Activated T-cell treated with anti-CD3 and anti-CD28 coated beads for 24 hours (primary cell): ENCODE measurements at places on chromosomes 7 and 10.

DNA sequence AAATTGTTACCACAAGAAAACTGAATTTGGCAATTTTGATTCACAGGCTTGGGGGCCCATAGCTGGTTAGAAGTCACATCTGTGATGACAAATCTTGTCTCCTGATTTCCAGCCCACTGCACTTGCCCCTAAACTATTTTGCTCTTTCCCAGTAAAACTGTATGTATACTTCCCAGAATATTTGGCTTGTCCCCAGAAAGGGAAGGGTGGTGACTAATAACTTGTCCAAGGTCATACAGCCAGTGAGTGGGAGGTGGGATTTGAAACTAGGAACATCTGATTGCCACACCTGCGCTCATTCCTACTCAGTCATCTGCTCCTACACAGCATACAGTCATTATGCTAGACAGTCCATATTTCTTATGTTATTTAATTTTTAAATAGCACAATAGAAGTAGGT lies 304.5 kb downstream of the SDHAF3 start:
- no peak for DNase-seq

DNA sequence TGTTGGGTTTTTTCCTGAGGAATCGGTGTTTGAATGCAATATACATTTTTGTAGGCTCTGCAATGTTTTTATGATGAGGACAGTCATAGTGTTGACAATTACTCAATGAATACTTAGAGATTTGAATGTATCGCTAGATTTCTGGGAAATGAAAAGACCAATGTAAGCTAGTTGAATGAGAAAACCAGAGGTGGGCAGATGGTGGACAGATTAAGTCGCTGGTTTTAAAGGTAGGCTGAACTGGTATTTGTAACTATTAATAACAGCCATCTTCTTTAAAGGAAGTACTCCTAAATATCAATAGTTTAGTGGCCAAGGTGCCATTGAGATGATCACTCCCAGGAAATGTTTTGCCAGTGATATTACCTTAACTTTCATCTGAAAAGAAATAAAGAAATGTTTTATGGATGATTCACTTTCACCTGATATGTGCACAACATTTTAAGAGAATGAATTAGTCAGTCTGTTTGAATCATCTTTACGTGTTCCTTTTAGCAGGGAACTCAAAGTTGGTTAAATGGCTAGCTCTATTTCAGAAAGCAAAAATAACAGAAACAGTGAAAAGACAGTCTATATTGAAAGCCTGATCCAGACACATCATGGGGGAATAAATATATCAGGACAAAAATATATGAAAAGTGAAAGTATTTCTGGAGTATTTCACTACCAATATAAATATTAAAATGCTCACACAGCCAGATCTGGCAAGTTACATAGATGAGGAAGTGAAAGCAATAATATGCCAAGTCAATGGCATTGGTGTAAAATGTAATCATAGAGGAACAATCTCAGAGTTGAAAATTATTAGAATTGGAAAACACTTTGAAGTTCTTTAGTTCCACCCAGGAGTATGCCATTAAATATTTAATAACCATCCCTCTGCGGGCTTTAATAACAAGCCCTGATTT lies 20.7 kb downstream of the MET start:
- DNase-seq, result no peak

DNA sequence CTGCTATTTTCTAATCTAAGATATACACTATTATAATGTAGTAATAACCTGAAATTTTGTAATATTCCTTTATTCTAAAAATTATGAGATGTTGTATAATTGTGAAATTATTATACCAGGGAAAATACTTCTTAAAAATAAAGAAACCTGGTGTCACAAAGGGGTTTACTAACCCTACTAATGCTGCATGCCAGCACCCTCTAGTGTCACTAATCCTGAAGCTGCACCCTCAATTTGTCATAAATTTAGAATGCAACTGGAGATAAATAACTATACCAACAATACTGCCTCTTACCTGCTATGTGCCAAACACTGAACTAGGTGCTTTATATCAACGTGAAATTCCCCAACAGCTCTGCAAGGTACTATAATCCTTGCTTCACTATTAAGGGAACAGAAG lies 30.8 kb downstream of the TM9SF3 start:
- DNase-seq, result no peak

GRCh38 chr7:3196629-3197400 lies 104.2 kb upstream of the SDK1 start:
- no peak for DNase-seq

- no peak for DNase-seq
These were observed 137.9 kb downstream of the RAPGEF5 start for GRCh38 chr7:22219036-22219435.

DNA sequence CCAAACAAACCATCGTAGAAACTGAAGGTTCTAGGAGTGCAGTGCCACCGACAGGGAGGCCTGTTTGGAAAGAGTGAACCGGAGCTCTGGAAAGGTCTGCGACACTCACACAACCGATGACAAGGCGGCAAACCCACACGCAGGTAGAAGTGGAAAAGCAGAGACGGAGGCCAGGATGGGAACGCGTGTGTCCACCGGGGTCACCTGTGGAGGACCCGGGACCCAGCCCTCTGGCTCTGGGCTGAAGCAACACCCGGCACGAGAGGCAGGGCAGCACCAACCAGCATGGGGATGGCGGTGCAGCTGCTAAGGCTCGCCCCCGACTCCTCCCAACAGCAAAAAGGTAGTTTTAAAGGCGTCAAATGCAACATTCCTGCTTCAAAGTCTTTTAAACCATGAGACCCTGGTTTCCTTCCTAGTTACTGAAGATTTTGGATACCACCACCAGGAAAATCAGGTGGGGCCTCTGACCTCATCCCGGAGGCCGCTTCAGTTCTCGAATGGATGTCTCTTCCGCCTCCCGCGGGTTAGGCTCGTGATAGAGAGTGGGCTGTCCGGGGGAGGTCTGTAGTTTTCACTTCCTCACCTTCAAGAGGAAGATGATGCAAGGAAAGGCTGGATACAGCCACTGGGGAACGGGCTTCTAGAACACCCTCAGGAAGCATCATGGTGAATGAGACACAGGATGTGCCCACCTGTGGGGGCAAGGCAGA lies 115.5 kb downstream of the SMURF1 start:
- DNase-seq, result no peak

GRCh38 chr10:57696641-57697040 lies 571.1 kb downstream of the IPMK start:
- DNase-seq, result no peak

DNA sequence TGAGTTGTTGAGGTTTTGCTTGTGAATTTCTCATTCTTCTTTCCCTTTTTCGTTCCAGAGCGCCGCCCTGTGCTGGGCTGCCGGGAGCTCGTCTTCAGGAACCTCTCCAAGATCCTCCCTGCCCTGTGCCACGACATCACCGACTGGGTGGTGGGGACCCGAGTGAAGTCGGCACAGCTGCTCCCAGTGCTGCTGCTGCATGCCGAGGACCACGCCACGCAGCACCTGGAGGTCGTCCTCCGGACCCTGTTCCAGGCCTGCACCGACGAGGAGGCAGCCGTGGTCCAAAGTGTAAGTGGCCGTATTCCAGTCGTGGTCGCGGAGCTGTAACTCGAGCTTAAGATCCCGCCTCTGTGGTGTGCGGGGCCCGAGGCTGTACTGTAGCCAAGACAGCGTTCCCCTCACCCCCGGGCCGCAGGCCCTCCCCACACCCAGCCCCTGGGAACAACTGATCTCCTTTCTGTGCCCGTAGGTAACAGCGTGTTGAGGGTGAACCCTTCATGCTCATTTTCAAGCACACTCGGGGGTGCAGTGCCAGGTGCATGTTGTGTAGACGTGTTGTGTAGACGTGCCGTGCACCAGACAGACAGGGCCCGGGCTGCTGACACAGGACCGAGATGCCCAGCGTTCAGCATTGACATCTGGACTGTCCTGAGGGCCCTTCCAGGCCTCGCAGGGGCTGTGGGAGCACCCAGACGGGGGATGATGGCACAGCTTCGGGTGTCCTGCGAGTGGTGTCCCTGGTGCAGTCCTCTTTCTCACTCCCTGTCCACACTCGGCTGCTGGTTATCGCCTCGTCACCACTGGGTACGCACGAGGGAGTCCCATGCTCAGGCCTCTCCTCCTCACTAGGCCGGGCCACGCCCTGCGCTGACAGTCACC lies 27.7 kb upstream of the PRKAR1B start:
- DNase-seq, result no peak

- no peak for DNase-seq
These were observed 393 bp downstream of the ZNF467 start for GRCh38 chr7:149772956-149773434.

GRCh38 chr7:78535655-78536054 lies 737.1 kb downstream of the PHTF2 start:
- DNase-seq, result no peak

DNA sequence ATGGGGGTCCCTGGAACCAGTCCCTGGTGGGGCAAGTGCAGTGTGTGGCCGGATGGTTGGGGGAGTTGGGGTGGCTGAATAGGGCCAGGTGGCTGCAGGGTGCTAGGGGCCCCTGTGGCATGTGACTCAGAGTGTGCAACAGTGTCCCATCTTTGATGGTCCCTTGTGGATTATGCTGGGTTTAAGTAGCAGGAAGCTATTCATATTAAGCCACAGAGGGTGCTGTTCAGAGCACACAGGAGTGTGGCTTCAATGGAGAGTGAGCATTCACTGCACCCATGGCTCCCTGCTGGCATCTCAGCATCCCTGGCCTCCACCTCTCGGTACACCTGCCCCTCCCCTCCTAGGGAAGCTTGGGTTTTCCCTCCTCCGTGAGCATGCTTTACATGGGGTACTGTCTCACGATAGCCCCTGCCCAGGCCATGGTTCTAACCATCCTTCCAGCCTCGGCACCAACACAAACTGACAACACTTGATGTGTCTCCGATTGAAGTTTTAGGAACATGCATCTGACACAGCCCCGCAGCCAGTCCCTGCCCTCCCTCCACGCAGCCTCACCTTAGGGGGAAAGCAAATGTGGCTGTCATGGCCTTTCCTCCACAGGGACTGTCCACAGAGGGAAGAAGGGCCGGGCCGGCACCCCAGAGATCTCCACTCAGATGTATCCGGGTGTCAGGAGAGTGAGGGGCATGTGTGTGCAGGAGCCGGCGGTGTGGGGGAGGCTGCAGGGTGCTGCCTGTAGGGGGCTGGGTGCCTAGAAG lies 30.4 kb upstream of the PPIF start:
- no peak for DNase-seq

GRCh38 chr7:114217026-114217806 lies 197.4 kb upstream of the FOXP2 start:
- no peak for DNase-seq

DNA sequence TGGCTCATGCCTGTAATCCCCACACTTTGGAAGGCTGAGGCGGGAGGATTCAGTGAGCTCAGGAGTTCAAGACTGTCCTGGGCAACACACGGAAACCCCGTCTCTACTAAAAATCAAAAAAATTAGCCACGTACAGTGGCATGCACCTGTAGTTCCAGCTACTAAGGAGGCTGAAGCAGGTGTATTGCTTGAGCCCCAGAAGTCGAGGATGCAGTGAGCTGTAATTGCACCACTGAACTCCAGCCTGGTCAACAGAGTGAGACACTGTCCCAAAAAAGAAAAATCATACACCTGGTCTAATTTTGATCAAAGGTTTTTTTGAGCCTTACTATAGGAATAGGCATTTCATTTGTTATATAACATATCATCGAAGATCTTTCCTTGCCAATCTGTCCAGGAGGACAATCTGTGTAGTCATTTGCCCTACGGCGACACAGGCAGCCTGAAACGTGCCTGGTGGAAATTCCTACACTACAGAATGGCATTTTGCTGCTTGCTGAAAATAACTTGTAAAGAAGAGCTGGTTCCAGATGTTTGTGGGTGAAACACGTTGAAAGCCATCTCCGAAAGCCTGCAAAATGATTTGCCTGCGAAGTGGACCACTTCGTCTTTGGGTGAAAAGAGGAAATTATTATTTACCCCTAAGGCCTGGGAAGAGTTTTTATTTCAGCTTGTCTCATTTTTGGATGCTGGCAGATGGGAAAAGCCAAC lies 31.3 kb upstream of the GDI2 start:
- DNase-seq, result no peak

- DNase-seq, result no peak
These were observed 111.3 kb downstream of the ETV1 start for GRCh38 chr7:13878154-13878553.

- DNase-seq, result no peak
These were observed 748.0 kb downstream of the CNTNAP2 start for GRCh38 chr7:146864644-146865043.
